Mesothelial cell of epicardium (in vitro differentiated cells): ENCODE measurements at places on chromosomes 12 and 14.

- DNase-seq, result no peak
These were observed 184.8 kb upstream of the PDE3A start for GRCh38 chr12:20183563-20183962.

- no peak for DNase-seq
These were observed 683.4 kb downstream of the SLC16A7 start for GRCh38 chr12:60279221-60279620.

DNA sequence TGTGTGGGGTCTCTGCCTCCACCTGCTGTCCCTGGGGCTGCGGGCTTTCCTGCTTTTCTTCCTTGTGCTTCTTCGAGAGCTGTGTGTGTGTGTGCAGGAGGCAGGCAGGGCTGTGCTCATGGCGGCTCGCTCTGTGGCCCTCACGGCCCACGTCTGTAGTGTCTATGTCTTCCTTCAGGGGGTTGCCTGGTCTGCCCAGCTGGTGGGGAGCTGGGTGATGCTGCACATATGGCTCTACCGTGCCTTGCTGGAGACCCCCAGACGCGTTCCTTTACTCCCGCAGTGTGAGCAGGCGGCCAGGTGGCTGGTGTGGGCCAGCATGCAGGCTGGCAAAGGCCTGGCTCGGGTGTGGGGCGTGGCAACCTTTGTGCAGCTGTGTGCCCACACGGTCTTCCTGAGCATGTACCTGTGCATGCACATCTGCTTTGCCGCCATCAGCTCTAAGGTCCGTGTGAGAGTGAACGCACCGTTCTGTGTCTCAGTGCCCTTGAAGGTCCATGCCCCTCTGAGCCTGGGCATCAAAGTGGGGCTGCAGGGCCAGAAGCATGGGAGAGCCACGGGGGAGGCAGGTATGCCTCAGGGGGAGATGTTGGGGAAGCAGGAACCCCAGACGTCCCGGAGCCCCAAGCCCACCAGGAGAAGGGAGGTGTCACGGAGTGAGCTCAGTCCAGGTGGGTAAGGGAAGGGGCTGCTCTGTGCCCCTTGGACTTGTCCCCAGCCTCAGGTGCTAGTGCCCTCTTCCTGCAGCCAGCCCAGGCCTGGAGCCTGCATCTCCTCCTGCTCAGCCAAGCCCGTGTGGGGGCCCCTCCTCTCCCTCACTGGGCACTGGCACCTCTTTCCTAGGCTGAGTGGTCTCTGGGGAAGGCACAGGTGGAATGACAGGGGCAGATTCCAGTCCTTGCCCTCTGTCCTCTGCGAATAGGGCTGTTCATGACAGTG, 26.4 kb downstream of the CLSTN3 start:
- no peak for DNase-seq

GRCh38 chr12:5177096-5177495, 133.4 kb downstream of the KCNA5 start:
- no peak for DNase-seq
